Vagina (tissue), 2 donors: ENCODE measurements at places on chromosomes 6 and 20. TPM values are rescaled to one million over a fixed set of nuclear protein-coding genes. Genes with fewer than 3 reads are reported as not detected.

Gene LBP
- 0.98 TPM for total RNA-seq

- no peak for DNase-seq
- no peak overlapping the region for H3K4me3 ChIP-seq
- H3K36me3 ChIP-seq = no peaks in the 10 kb centered on the region
- no peak overlapping the region for H3K27ac ChIP-seq
- H3K4me1 ChIP-seq = no peaks in the 10 kb centered on the region
These were observed 17.3 kb upstream of the BTN3A2 start for GRCh38 chr6:26347699-26348098.

GRCh38 chr6:90110971-90111370 is 185.7 kb downstream of the BACH2 start:
- H3K4me3 ChIP-seq = no peak overlapping the region
- no peaks in the 10 kb centered on the region for H3K27me3 ChIP-seq
- H3K36me3 ChIP-seq = no peaks in the 10 kb centered on the region

- H3K27me3 ChIP-seq = no peaks in the 10 kb centered on the region
- no peak overlapping the region for H3K27ac ChIP-seq
- no peak for DNase-seq
These were observed 215.8 kb downstream of the UTRN start for GRCh38 chr6:144500892-144501291.

GRCh38 chr6:37544530-37544929 is 44.8 kb upstream of the CCDC167 start:
- peaks cover 7% of the 10 kb centered on the region for H3K4me1 ChIP-seq
- no peak overlapping the region for H3K4me3 ChIP-seq
- H3K36me3 ChIP-seq = no peaks in the 10 kb centered on the region
- H3K27me3 ChIP-seq = no peaks in the 10 kb centered on the region
